ENCODE measurements at places on chromosomes 4 and X.

- DNase-seq = no peak
These were observed 295.7 kb downstream of the GPAT3 start for GRCh38 chr4:83831588-83831987.

- no peak for DNase-seq
These were observed 224.7 kb upstream of the PPP1R2C start for GRCh38 chrX:43002526-43003203.

DNA sequence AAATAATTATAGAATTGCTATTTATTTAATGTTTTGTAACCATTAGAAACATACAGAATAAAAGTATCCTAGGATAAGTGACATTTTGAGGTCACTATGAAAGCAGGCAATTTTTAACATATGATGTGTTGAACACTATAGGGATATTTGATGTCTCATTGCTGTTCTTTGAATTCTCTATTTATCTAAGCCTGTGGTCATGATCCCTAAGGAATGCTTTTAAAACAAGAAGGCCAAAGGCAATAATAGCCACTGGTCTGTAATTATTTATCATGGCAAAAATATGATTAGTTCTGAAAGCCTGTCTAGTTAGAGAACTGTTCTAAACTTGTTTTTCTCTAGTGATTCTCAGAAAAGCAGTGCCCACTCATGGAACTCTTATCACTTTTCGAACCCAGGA, 186.6 kb downstream of the RPA4 start:
- no peak for DNase-seq

GRCh38 chr4:172688534-172688933, 480.1 kb upstream of the GALNT7 start:
- DNase-seq = no peak

GRCh38 chrX:47564438-47565085, 3.6 kb downstream of the ARAF start:
- no peak for DNase-seq

All from SK-MEL-5 (cell line).